CD8-positive, alpha-beta T cell (primary cell): ENCODE measurements at places on chromosomes 3 and 15. TPM values are rescaled to one million over a fixed set of nuclear protein-coding genes. Genes with fewer than 3 reads are reported as not detected.

DNA sequence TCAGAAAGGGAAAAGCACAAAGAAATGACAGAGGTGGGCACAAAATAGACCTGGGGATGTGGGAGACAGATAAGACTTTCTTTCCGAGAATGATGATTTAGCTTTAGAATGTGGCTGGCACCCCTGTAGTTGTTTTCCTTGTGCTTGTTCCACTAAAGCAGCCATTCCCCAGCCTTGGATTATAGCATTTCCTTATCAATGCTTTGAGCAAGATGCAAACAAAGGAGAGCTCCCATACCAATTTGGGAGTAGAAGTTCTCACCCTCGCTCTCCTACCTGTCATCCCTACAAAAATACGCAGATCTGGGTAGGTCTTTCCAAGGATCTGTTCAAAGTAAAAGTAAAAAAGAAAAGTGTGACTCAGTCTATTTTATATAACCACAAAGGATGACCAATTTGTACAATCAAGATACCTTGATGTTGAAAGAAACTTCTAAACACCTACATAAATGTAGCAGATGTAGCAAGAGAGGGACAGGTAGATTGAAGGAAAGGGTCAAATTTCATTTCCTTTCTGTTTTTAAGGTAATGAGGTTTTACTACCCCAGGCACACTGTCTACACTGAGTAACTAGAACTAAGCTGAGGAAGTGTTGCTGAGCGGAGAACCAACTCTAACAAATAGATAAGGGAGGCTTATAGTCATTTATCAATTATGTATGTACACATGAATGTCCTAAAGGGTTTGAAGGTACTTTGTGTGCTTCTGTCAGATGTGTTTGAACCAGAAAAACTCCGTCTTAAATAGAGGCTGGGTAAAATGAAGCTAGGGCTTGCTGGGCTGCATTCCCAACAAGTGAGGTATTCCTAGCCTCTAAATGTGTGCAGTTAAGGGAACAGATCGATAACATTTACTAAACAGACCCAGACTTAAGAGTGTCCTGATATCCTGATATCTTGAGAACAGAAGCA, 91.1 kb upstream of the LRRN1 start:
- DNase-seq: no peak

Gene KCNH8
- total RNA-seq: 0.14 TPM

GRCh38 chr3:124033360-124034015, 41.6 kb upstream of the ROPN1 start:
- peak; percentile 11 for DNase-seq

Gene PLSCR5
- total RNA-seq: not detected

- DNase-seq: no peak
Observed at GRCh38 chr15:69091654-69092053, 68.8 kb upstream of the GLCE start.

DNA sequence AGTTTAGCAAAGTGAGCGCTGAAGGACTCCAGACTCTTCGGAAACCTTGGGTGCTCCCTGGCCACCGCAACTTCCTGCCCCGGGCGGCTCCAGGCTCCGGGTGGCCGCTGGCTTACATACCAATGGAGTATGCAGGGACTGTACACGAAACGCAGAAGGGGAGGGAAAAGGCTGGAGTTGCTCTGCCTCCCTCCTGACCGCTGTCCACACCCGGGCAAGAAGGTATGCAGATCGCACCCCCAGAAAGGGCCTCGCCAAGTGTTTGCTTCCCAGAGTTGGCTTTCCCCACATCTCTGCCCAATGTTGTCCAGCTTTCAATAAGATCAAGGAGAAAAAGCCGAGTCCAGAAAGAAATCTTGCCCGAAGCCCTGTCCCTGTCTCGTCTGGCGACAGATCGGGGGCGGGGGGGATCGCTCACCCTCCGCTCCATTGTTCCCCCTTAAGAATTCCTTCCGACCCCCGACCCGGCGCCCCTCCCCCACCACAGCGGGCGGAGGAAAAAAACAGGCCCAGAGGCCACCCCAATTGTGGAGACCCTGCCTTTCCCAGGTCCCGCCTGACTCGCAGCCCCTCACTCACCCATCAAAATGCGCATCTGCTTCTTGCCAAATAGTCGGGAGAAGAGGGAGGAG, 533 bp downstream of the ARF4 start:
- DNase-seq: peak; percentile 51

Gene OR5K2
- not detected for total RNA-seq

DNA sequence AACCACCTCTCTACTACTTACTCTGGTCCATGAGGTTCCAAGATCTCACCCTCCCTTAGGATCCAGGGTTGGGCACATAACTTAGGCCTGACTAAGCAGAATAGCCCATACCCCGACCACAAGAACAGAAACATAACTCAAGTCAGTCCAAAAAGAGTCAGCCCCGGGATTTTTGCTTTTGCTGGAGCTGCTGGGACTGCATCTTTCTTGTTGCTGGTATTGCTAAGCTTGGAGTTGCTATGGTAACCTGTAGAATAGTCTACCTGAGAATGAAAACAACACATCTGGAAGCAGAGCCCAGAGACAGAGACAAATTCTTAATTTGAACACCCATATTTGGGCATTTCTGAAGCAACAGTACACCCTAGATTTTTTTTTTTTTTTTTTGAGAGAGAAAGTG, 6.5 kb downstream of the RUBCN start:
- DNase-seq: no peak

DNA sequence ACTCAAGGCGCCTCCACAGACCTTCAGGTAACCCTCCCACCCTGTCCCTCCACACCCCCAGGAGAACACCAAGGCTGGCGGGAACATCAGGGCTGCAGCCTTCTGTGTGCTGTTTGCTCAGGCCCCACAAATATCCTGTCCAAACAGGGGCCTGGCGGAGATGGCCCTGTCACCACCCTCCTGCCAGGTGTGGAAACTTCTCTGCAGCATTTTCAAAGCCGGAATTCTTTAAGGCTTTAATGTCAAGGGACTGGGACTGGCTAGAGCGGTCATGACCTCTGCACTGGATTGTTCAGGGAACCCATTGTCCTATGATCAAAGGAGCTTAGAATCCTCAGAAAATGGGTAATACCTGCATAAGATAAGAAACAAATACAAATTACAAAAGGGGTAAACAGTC, 46.6 kb downstream of the FBLN2 start:
- no peak for DNase-seq

Gene HIGD2B
- total RNA-seq: 0.27 TPM

Gene B3GALNT1
- 0.65 TPM for total RNA-seq

DNA sequence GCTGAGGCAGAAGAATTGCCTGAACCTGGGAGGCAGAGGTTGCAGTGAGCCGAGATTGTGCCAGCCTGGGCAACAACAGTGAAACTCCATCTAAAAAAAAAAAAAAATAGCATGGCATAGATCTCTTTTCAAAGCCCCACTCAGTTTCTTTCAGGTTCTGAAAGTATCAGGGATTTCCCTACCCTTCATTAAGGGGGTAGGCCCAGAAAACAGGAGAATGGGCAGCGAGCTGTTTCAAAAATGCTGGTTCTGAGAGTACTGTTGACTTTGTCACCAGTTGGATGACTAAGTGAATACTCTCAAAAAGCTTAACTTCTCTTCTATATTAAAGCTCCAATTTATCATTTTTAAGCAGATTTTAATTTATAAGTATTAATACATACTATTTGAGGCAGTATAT, 72.8 kb downstream of the ARHGAP31 start:
- no peak for DNase-seq

Gene SQOR
- 11.8 TPM for total RNA-seq

Gene MAGI1
- not detected for total RNA-seq

- no peak for DNase-seq
Observed at GRCh38 chr3:20324664-20325478, 138.9 kb upstream of the SGO1 start.

GRCh38 chr3:112360561-112360960, 27.6 kb downstream of the CD200 start:
- no peak for DNase-seq

Gene BMF
- 11.2 TPM for total RNA-seq

DNA sequence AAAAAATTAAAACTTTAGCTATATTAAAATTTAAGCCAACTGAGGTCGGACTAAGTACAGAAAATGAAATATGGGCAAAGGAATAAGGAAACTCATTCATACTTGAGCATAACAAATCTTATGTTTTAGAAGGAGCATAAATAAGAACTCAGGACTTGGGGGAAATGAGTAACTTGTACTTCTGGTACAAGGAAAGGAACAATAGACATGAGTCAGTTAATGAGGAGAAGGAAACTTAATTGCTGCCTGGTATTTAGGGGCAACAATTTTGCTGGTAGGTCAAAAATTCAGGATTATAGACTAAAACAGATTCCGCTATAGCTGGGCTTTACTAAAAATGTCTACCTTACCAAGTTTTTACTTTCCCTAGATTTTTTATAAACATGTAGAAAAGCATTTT, 113.1 kb downstream of the MYO5A start:
- no peak for DNase-seq

Gene TICRR
- not detected for total RNA-seq

DNA sequence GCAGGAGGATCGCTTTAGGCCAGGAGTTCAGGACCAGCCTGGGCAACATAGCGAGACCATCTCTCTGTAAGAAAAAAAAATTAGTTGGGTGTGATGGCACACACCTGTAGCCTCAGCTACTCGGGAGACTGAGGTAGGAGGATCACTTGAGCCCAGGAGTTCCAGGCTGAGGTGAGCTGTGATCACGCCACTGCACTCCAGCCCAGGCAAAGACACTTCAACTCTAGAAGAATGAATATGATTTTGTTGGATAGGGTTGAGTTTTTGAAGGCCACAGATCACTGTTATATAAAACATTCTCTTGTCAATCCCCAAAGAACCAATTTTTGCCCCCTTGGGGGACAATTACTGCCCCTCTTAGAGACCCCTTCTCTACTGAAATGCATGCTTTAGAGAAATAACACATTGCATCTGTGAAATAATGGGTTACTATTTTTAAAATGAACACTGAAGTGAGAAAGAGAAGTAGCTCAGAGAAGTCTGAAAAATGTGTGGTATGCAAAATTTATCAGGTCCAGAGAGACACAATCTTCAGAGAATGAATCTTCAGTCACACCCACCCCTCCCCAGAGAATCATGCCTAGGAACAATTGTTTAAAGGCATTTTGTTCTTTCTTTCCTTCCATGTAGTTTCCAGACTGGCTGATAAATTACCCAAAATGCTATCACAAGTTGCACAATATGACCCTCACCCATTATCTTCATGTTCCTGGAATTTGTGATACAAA, 42.7 kb downstream of the METTL6 start:
- no peak for DNase-seq

Gene NLGN1
- total RNA-seq: not detected

- no peak for DNase-seq
Observed at GRCh38 chr3:143443851-143444331, 324.3 kb downstream of the CHST2 start.

Gene AKAP13
- total RNA-seq: 255 TPM

Gene LRRIQ4
- not detected for total RNA-seq

DNA sequence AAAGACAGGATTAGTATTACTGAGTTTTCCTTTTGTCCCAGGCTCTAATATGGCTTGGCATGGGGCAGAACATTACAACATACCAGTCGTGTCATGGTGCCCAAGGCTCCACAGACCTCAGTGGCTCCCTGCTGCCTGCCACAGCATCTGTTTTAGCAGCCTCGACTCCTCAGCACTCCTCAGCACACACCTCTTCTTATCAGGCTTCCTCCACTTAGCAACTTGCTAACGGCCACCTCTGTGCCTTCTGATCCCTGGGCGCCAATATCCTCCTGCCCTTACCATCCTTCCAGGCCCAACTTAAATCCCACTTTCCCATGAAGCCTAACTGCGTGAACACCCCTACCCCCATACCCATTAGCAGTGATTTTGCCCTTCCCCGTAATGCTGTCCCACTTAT, 6.2 kb upstream of the CAPN3 start:
- DNase-seq: no peak

GRCh38 chr3:66659056-66659455, 158.2 kb upstream of the LRIG1 start:
- no peak for DNase-seq

Gene UBA7
- total RNA-seq: 196 TPM

Gene TADA3
- 9.5 TPM for total RNA-seq

Gene EIF4A2
- total RNA-seq: 978 TPM

GRCh38 chr15:36999778-37000177, 100.6 kb downstream of the MEIS2 start:
- DNase-seq: no peak

Gene MINAR1
- 0.16 TPM for total RNA-seq

Gene SNTN
- not detected for total RNA-seq
